ENCODE measurements at places on chromosomes 6 and 20. TPM values are rescaled to one million over a fixed set of nuclear protein-coding genes. Genes with fewer than 3 reads are reported as not detected.

- DNase-seq, result no peak
- H3K36me3 ChIP-seq, result no peaks in the 10 kb centered on the region
- no peak overlapping the region for H3K27ac ChIP-seq
- no peaks in the 10 kb centered on the region for H3K27me3 ChIP-seq
- no peak overlapping the region for H3K4me3 ChIP-seq
These were observed 224.2 kb downstream of the CLIC5 start for GRCh38 chr6:45791211-45792168.

The LCA5 gene
- total RNA-seq, result 7.7 TPM

GRCh38 chr6:139528471-139528870 is 154.0 kb upstream of the CITED2 start:
- no peaks in the 10 kb centered on the region for H3K36me3 ChIP-seq
- H3K27me3 ChIP-seq, result no peaks in the 10 kb centered on the region
- H3K27ac ChIP-seq, result no peak overlapping the region
- H3K4me1 ChIP-seq, result no peaks in the 10 kb centered on the region

The C20orf202 gene
- total RNA-seq, result 1.0 TPM

The C20orf144 gene
- 0.31 TPM for total RNA-seq

GRCh38 chr6:143579703-143580102 is 68.2 kb upstream of the FUCA2 start:
- peaks cover 22% of the 10 kb centered on the region for H3K4me1 ChIP-seq
- H3K27ac ChIP-seq, result no peak overlapping the region
- no peaks in the 10 kb centered on the region for H3K27me3 ChIP-seq
- no peak overlapping the region for H3K4me3 ChIP-seq
- DNase-seq, result no peak

The SLC17A1 gene
- not detected for total RNA-seq

DNA sequence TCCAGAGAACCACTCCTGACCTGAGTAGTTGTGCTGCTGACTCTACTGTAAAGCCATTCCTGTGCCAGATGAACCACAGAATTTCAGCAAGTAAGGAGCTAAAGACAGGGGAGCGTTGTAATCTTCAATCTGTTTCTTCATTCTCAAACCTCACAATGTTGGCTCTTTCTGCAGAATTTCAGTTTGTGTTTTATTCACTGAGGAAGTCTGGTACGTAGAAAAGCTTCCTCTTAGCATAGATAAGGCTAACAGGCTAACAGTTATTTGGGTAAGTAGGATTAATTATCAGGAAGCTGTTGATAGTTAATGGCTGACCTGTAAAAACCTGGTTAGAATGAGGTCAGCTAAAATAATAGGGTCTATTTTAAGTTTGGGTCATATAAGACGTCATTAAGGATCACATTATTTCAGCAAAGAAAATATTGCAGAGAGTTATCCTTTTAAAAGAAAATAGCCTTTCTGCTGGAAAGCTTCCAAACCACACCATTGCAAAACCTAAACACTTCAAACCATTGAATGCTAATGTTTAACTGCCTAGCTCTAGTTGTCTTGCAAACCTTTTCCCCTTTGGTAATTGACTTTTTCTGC is 14.1 kb upstream of the TENT5A start:
- peaks cover 2% of the 10 kb centered on the region for H3K4me1 ChIP-seq
- no peaks in the 10 kb centered on the region for H3K27me3 ChIP-seq
- H3K27ac ChIP-seq, result no peak overlapping the region
- H3K36me3 ChIP-seq, result no peaks in the 10 kb centered on the region
- H3K4me3 ChIP-seq, result no peak overlapping the region
- DNase-seq, result peak; percentile 78

GRCh38 chr6:117072134-117072533 is 193.2 kb upstream of the VGLL2 start:
- H3K36me3 ChIP-seq, result no peaks in the 10 kb centered on the region
- no peaks in the 10 kb centered on the region for H3K4me1 ChIP-seq
- H3K27me3 ChIP-seq, result no peaks in the 10 kb centered on the region

DNA sequence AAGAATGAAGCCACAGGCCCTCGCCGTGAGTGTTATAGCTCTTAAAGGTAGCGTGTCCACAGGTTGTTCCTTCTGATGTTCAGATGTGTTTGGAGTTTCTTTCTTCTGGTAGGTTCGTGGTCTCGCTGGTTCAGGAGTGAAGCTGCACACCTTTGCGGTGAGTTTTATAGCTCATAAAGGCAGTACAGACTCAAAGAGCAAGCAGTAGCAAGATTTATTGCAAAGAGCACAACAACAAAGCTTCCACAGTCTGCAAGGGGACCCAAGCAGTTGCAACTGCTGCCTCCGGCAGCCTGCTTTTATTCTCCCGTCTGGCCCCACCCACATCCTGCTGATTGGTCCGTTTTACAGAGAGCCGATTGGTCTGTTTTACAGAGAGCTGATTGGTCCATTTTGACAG is 5.2 kb downstream of the HIVEP1 start:
- no peak for DNase-seq
- peaks cover 11% of the 10 kb centered on the region for H3K4me1 ChIP-seq
- H3K27ac ChIP-seq, result no peak overlapping the region

The IPCEF1 gene
- total RNA-seq, result 18.1 TPM

The WFDC5 gene
- total RNA-seq, result not detected

The SLC44A4 gene
- total RNA-seq, result 121 TPM

- no peaks in the 10 kb centered on the region for H3K27me3 ChIP-seq
- no peak for DNase-seq
- H3K36me3 ChIP-seq, result no peaks in the 10 kb centered on the region
- no peak overlapping the region for H3K4me3 ChIP-seq
- H3K4me1 ChIP-seq, result no peaks in the 10 kb centered on the region
These were observed 4.7 kb upstream of the RIPOR2 start for GRCh38 chr6:24940311-24940917.

- peak; percentile 42 for DNase-seq
- H3K4me1 ChIP-seq, result no peaks in the 10 kb centered on the region
- H3K4me3 ChIP-seq, result no peak overlapping the region
- H3K36me3 ChIP-seq, result no peaks in the 10 kb centered on the region
These were observed 31.1 kb downstream of the LAMA2 start for GRCh38 chr6:128914051-128914450.

The PRSS35 gene
- 0.46 TPM for total RNA-seq

The ANKS1A gene
- total RNA-seq, result 33.1 TPM

The GRM4 gene
- 0.12 TPM for total RNA-seq

The RAET1L gene
- not detected for total RNA-seq

GRCh38 chr20:35173576-35174192 is 1.8 kb downstream of the PROCR start:
- H3K36me3 ChIP-seq, result peaks cover 11% of the 10 kb centered on the region
- H3K4me3 ChIP-seq, result no peak overlapping the region
- no peaks in the 10 kb centered on the region for H3K27me3 ChIP-seq
- H3K4me1 ChIP-seq, result no peaks in the 10 kb centered on the region

DNA sequence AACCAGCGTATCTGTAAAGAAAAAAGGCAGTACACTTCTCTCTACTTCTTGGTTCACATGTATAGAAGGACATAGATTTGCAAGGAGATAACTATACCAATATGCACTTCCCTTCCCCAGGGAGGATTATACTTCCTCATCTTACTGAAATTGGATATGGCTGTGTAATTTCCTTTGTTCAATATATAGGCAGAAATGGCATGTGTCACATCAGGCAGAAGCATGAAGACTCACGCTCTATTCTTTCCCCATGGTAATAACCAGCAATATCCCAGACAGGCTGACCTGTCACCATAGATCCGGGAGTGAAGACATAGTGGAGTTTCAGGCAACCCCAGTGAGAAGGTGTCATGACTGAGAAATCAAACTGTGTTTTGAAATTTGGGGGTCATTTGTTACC is 518.3 kb downstream of the KIF16B start:
- no peaks in the 10 kb centered on the region for H3K4me1 ChIP-seq
- no peak for DNase-seq
- no peak overlapping the region for H3K27ac ChIP-seq
- no peaks in the 10 kb centered on the region for H3K27me3 ChIP-seq
- H3K36me3 ChIP-seq, result no peaks in the 10 kb centered on the region
- no peak overlapping the region for H3K4me3 ChIP-seq

DNA sequence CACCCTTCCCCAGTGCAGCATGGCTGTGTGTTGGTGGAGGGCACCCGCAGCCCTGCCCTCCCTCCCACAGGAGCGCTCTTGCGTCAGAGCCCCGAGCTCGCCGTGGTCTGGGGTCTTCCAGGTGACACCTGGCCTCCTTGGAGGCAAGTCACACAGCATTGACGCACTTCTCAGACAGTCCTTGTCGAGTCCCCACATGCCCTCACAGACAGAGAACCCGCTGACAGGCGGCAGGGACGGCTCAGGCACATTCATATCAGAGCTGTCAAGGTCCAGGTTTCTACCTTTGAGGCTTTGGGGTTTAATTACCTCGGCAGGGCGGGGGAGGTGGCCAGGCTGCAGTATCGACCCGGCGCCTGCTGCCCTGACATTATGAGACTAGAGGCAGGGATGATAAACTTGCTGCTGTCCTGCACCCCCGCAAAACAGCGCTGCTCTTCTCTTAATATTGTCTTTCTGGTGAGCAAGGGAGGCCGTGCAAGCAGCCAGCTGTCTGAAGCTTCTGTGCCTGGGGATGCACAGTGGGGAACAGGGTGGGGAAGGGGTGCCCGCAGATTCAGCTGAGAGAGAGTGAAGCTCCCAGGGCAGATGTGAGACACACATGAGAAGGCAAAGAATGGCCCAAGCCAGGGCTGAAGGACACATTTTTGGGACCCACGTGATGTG is 4.7 kb downstream of the NPEPL1 start:
- no peak for DNase-seq
- no peaks in the 10 kb centered on the region for H3K27me3 ChIP-seq
- H3K4me1 ChIP-seq, result peaks cover 21% of the 10 kb centered on the region
- no peak overlapping the region for H3K27ac ChIP-seq

- H3K36me3 ChIP-seq, result no peaks in the 10 kb centered on the region
- H3K27me3 ChIP-seq, result no peaks in the 10 kb centered on the region
- no peak overlapping the region for H3K4me3 ChIP-seq
- H3K27ac ChIP-seq, result no peak overlapping the region
- H3K4me1 ChIP-seq, result no peaks in the 10 kb centered on the region
These were observed 12.8 kb downstream of the ME1 start for GRCh38 chr6:83417880-83418663.

Data from lung (tissue), 17 donors.